Endothelial cell (in vitro differentiated cells): ENCODE measurements at places on chromosomes 12 and 14. TPM values are rescaled to one million over a fixed set of nuclear protein-coding genes. Genes with fewer than 3 reads are reported as not detected.

TMPRSS12 gene
- not detected for total RNA-seq

NPFF gene
- total RNA-seq = not detected

GRCh38 chr12:67533159-67533558 lies 115.4 kb upstream of the DYRK2 start:
- DNase-seq = no peak

GRCh38 chr12:45290216-45290605 lies 74.3 kb downstream of the ANO6 start:
- no peak for DNase-seq

- DNase-seq = peak; percentile 98
These were observed 19.4 kb downstream of the GPR132 start for GRCh38 chr14:105045710-105046326.

GRCh38 chr12:54017027-54017788 lies 8.4 kb downstream of the HOXC8 start:
- DNase-seq = no peak

ENDOU gene
- 1.6 TPM for total RNA-seq

GRCh38 chr12:39755478-39755877 lies 135.9 kb upstream of the ABCD2 start:
- no peak for DNase-seq

RTN1 gene
- total RNA-seq = 2.1 TPM

IQSEC3 gene
- total RNA-seq = 13.2 TPM

SOCS2 gene
- total RNA-seq = 19.5 TPM

DNA sequence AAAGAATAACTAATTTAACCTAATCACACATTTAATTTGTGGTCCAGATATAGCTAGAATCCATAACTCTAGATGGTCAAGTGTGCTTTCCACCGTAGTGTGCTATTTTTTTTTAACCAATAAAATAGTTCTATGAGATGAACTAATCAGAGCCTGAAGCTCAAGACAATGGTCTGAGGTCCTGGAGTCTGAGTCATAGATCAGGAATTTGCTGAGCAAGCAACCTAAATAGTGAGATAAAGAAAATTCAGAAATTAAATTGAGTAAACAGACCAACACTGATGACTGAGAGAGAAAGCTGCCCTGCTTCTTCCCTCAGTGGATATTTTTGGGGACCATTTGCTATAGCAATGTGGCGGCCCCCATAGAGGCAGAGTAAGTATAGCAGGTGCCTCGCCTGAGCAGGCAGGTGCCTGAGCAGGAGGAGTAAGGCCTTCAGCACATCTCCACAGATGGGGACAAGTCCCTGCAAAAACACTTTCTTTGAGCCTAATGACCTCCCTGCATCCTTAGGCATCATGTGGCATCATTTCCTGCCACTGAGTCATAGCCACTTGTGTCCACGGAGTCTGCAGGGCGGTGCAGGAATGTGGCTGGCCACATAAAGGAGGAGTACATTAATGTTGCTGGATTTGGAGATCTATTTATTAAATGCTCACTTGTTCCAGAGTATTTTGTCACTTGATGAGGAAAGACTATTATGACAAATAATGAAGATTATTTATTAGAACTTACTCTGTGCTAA lies 13.9 kb upstream of the CLEC4E start:
- no peak for DNase-seq

DNA sequence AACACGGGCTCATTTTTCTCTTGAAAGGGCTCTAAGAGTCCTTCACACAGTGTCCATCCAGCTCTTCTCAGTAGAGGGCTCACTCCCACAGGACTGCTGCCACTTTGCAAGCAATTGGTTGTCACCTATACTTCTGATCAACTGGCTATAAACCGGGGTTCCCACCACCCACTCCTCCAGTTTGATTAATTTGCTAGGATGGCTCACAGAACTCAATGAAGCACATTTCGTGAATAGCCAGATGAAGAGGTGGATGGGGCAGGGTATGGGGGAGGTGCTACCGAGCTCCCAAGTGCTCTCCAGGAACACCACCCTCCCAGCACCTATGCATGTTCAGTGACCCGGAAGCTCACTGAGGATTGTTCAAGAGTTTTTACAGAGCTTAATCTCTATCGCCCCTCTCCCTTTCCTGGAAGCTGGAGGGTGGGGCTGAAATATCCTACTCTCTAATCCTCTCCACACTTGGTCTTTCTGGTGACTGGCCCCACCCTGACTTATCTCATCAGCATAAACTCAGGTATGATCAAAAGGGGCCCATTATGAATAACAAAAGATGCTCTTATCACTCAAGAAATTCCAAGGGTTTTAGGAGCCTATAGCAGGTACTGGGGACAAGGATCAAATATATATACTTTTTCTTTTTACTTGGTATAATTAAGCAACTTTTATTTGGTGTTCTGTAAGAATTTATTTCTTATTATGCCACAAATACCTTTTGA lies 13.9 kb upstream of the EGLN3 start:
- DNase-seq = no peak

KDM2B gene
- total RNA-seq = 36.7 TPM

- no peak for DNase-seq
These were observed 371.2 kb downstream of the BCL11B start for GRCh38 chr14:98900798-98901197.

CD163L1 gene
- total RNA-seq = 0.69 TPM

- DNase-seq = no peak
These were observed 69.2 kb upstream of the ARHGAP5 start for GRCh38 chr14:32007755-32008362.
